MCF 10A (cell line): ENCODE measurements at places on chromosomes 11 and 22. TPM values are rescaled to one million over a fixed set of nuclear protein-coding genes. Genes with fewer than 3 reads are reported as not detected.
A peak's percentile ranks its signal among the peaks of the same experiment; 100 is the strongest.

- H3K4me1 ChIP-seq = peaks cover 10% of the 10 kb centered on the region
- no peak for DNase-seq
- H3K4me3 ChIP-seq = no peak overlapping the region
- no peaks in the 10 kb centered on the region for H3K27me3 ChIP-seq
- H3K27ac ChIP-seq = no peak overlapping the region
- H3K36me3 ChIP-seq = no peaks in the 10 kb centered on the region
These were observed 113.4 kb upstream of the C11orf87 start for GRCh38 chr11:109308551-109308950.

The CCDC81 gene
- 0.47 and 1.7 TPM in 2 replicates for total RNA-seq

The GGT1 gene
- 0.63 and 0.76 TPM in 2 replicates for total RNA-seq

The CTSW gene
- total RNA-seq = not detected in 2 replicates

The RIMBP3B gene
- not detected in 2 replicates for total RNA-seq

GRCh38 chr11:59710136-59710847, 3.4 kb downstream of the OR10V1 start:
- no peak overlapping the region for H3K27ac ChIP-seq
- no peaks in the 10 kb centered on the region for H3K36me3 ChIP-seq
- no peaks in the 10 kb centered on the region for H3K27me3 ChIP-seq
- DNase-seq = no peak
- peaks cover 18% of the 10 kb centered on the region for H3K4me1 ChIP-seq

DNA sequence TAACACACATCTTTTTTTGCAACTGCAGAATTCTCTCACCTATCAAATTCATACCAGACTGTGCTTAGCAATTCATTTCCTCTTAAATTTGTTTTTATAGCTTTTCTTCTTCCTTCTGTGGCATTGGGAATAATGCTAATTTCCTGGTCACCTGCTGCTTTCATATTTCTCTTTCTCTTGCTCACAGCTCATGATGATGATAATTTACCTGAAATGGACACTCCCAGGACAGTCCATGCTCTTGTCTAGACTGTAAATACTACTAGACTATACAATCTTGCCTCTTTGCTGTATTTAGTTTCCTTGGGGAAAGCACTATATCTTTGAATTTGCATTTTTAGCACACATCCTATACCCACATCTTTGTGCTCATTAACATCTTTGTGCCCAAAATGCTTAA, 15.5 kb downstream of the CASP5 start:
- H3K27me3 ChIP-seq = no peaks in the 10 kb centered on the region
- no peaks in the 10 kb centered on the region for H3K36me3 ChIP-seq
- DNase-seq = no peak
- H3K4me1 ChIP-seq = no peaks in the 10 kb centered on the region

The PRR33 gene
- not detected in 2 replicates for total RNA-seq

The UPK3A gene
- not detected in 2 replicates for total RNA-seq

DNA sequence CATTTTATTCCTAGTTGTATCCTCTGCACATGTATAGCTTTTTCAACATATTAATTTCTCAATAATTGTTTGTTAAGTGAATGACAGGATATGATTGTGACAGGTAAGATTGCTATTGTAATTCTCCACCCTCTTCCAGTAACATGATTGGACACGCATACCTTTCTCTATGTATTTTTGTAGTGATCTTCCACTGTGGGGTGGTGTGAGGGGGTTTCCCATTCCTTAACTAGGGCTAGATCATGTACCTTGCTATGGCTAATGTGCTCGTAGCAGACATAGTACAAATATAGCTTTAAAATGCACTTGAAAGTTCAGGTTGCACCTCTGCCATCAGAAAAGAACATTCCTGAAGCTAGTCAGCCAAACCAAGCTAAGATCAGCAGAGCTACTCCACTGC, 2392.8 kb upstream of the RAG2 start:
- peak overlapping the region; percentile 18 for H3K27ac ChIP-seq
- no peak overlapping the region for H3K4me3 ChIP-seq
- H3K27me3 ChIP-seq = no peaks in the 10 kb centered on the region
- H3K36me3 ChIP-seq = no peaks in the 10 kb centered on the region
- peaks cover 15% of the 10 kb centered on the region for H3K4me1 ChIP-seq
